Ascending aorta (tissue), 2 donors: ENCODE measurements at places on chromosomes 6 and 20. TPM values are rescaled to one million over a fixed set of nuclear protein-coding genes. Genes with fewer than 3 reads are reported as not detected.

GRCh38 chr20:44253528-44253927 lies 6.4 kb downstream of the GDAP1L1 start:
- no peak overlapping the region for H3K27ac ChIP-seq
- H3K36me3 ChIP-seq = no peaks in the 10 kb centered on the region
- H3K4me3 ChIP-seq = no peak overlapping the region
- H3K27me3 ChIP-seq = no peaks in the 10 kb centered on the region
- DNase-seq = no peak

DNA sequence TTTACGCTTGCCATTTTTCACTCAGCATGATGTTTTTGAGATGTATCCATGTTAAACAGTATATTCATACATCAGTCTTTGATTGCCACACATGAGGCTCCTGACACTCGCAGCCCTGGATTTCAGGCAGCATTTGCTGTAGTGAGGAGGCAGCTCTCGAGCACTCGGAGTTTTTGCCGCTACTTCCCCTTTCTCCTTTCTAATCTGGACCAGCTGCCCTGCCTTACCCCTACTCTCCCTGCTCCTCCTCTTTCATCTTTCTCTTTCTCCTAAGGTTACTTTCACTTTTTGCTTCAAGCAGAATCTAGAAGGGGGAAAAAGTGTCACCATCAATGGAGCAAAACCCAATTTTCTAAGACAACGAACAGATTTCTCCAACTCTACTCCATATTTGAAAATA lies 5.9 kb upstream of the CST3 start:
- no peaks in the 10 kb centered on the region for H3K4me1 ChIP-seq
- H3K27ac ChIP-seq = no peak overlapping the region
- no peak for DNase-seq

The GRM1 gene
- not detected for total RNA-seq

- H3K27ac ChIP-seq = no peak within 1 kb of the TSS
- DNase-seq = no peak
- no peaks in the 10 kb centered on the region for H3K4me1 ChIP-seq
- no peaks in the 10 kb centered on the region for H3K27me3 ChIP-seq
- no peaks in the 10 kb centered on the region for H3K36me3 ChIP-seq
These were observed at the start of gene RAMACL for GRCh38 chr6:166586424-166587156. Gene RAMACL (minus strand): TSS chr6:166586678. CDS start chr6:166586477, 201 bp downstream.

The WFDC2 gene
- total RNA-seq = 32.5 TPM
